ENCODE measurements at places on chromosomes 4 and X. TPM values are rescaled to one million over a fixed set of nuclear protein-coding genes. Genes with fewer than 3 reads are reported as not detected.
A peak's percentile ranks its signal among the peaks of the same experiment; 100 is the strongest.

Gene AFP
- not detected for total RNA-seq

Gene VCX
- not detected for total RNA-seq

Gene PDGFRA
- not detected for total RNA-seq

Gene MAGEA2B
- not detected for total RNA-seq

- no peak for DNase-seq
Observed at GRCh38 chrX:49627086-49627777, 28.4 kb downstream of the GAGE1 start.

GRCh38 chrX:10165580-10166247, 8.9 kb downstream of the CLCN4 start:
- no peak for DNase-seq

DNA sequence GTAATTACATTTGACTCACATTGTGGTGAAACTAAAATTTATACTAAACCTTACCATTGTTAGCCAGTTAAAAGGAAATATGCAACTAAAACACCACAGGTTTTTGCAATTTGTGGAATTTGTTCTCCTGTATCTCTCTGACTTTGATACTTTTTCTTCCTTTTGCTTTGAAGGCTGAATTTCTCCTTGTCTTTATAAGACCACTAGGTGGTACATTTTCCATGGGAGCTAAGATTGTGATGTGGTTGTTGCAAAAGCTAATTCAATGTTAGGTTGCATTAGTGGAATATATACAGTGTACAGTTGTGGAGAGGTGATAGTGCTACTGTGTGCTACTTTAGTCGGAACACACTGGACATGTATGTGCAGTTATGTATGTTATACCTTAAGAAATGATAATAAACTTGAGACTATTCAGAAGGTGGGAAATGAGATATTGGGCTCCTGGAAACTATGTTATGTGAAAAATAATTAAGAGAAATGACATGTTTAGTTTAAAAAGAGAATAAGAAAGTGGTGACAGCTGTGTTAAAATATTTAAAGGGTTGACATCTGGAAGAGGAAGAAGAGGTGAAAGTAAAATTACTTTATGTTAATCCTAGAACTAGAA, 70.3 kb downstream of the ARL9 start:
- peak; percentile 45 for DNase-seq

DNA sequence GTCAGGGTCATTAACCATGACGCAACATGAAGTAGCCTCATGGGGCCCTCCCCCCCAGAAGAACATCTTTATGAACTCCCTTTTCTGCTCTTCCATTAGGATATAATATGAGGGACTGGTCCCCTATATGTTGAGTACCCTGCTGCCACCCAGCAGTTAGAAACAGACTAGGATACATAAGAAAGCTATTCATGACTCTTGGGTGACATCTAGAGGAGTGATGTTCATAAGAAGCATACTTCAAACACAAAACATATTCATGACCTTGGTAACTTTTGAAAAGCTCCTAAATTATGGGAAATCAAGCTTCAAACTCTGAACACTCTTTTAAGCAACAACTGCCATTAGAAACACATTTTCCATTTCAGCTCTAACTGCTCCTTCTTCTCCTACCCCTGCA, 155.2 kb upstream of the SPIN4 start:
- DNase-seq: peak; percentile 44

Data from MCF 10A (cell line).